Stimulated activated CD4-positive, alpha-beta T cell treated with anti-CD3 and anti-CD28 coated beads, Interleukin-15, amount 100 ng/mL, for 1 hour (primary cell): ENCODE measurements at places on chromosomes 1 and 21.

DNA sequence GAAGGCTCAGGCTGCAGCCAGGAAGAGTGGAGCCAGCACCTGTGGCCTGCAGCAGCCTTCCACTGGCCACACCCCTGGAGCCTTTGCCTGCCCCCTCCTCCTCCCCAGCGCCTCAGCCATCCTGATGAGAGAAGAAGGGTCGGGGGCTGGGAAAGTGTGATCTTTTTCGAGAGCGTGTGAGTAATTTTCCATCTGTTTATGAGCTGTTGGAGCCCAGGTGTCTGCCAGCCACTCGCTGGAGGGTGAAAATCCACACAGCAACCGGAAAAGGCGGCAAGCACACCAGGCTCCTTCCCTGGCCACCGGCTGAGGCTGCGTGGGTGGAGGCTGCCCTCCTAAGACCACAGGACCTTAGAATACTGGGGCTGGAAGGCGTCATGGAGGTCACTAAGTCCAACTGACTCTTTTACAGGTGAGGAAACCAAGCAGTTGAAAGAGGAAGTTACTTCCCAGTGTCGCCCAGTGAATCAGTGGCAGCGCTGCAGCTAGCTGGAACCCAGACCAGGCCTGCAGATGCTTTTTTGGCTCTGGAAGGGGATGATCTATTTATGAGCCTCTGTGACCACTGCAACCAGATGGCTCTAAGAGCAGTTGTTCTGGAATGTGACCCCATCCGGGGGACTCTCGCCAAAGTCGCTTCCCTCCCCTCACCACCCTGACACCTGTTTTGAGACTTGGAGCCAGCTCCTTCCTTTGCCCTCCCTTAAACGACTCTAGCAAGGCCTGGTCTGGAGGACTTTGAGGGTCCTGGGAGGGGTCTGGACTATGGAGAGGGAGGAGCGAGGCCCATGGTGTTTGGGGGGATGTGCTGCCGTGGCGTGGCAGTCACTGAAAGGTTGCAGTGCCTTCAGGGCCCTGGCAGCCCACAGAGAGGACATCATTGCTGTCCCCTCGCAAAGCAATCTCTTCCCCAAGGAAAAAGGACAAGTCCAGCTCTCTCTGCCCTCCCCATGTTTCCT lies 54.5 kb downstream of the LGR6 start:
- DNase-seq: no peak

- no peak for DNase-seq
Measured at GRCh38 chr1:116855773-116856201, 53.9 kb upstream of the PTGFRN start.

GRCh38 chr1:180280617-180281016 lies 50.6 kb downstream of the LHX4 start:
- no peak for DNase-seq

- no peak for DNase-seq
Measured at GRCh38 chr1:16922466-16922865, 735 bp downstream of the CROCC start.

DNA sequence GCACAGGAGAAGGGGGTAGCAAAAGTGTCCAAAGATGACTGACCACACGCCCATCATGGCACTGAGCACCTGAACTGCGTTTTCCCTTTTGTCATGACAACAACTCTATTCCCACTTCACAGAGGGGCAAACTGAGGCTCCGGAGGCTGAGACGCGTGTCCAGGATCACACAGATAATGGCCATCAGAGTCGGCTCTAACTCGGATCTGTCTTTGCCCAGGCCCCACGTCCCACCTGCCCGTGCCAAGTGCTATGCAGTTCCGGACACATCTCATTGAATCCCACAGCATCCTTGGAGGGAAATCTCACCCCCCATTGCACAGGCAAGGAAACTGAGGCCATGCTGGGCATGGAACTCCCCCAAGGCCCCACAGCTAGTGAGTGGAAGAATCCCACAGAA lies 62.1 kb downstream of the MATN1 start:
- DNase-seq: no peak

GRCh38 chr1:59678493-59679228 lies 136.1 kb upstream of the HOOK1 start:
- no peak for DNase-seq

GRCh38 chr1:28115267-28115666 lies 26.9 kb upstream of the EYA3 start:
- DNase-seq: peak; percentile 2

DNA sequence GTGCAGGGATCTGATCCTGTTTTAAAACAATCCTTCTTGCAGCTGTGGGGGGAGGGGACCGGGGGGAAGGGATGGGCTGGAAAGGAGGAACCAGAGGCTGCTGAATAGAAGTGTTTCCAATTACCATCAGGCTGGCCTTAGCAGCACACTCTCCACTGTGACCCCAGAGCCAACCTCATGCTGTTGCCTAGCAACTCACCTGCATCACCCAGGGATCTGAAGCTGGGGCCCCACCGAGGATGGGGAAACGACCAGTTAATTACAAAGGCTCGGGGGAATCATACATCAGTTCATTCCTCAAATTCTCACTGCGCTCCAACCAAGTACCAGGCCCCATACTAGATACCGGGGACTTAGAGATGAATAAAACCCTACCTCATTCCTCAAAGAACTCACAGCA lies 11.9 kb upstream of the GPX7 start:
- no peak for DNase-seq

- DNase-seq: no peak
Measured at GRCh38 chr21:41375875-41376274, 14.0 kb downstream of the MX2 start.

GRCh38 chr1:151318975-151319374 lies 8.2 kb downstream of the PI4KB start:
- DNase-seq: no peak

GRCh38 chr21:25619198-25619597 lies 11.9 kb upstream of the MRPL39 start:
- no peak for DNase-seq
